ENCODE measurements at places on chromosomes 7 and 10.

DNA sequence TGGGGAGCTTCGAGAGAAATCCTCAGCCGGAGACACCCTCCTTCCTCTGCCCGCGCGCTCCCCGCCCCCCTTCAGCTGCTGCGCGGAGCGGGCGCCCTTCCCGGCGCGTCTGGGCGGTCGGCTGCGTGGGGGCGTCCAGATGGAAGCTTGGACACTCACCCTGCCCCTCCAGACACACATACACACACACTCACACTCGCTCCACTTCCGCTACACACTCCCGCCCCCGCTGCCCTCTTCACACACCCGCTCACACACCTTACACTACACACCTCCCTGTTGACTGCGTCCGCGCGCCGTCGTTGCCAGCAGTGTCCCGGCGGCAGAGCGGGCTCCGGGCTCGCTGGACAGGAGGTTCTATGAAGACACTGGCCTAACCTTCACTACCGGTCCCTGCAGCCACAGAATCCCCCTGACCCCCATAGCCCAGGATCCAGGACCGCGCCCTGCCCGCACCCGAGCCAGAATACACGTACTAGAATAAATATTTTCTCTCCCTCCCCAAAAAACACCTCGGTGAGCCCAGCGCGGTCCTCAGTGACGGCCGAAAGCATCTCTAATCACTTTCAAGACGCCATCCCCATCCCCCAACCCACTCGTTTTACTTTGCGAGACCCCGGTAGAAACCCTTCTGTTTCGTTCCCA, 1.1 kb upstream of the EGR2 start:
- DNase-seq, result peak; percentile 44

GRCh38 chr10:15230257-15230656, 61.8 kb upstream of the NMT2 start:
- DNase-seq, result no peak

DNA sequence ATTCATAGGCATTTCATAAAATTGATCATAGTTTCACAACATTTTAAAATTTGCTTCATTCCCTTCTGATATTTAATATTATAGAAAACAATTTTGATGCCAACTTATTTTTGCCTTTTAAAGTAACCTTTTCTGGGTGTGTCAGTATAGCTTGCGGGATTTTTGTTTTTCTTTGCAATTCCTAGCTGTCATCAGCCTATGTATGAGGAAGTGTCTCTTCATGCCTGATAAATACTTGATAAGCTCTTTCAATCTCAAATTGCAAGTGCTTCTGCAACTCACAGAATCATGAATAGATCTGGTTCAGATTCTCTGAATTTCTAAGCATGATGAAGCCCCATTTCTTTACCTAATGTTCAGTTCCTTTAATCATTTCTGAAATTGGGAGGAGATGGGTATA, 28.0 kb upstream of the ARHGAP21 start:
- DNase-seq, result no peak

DNA sequence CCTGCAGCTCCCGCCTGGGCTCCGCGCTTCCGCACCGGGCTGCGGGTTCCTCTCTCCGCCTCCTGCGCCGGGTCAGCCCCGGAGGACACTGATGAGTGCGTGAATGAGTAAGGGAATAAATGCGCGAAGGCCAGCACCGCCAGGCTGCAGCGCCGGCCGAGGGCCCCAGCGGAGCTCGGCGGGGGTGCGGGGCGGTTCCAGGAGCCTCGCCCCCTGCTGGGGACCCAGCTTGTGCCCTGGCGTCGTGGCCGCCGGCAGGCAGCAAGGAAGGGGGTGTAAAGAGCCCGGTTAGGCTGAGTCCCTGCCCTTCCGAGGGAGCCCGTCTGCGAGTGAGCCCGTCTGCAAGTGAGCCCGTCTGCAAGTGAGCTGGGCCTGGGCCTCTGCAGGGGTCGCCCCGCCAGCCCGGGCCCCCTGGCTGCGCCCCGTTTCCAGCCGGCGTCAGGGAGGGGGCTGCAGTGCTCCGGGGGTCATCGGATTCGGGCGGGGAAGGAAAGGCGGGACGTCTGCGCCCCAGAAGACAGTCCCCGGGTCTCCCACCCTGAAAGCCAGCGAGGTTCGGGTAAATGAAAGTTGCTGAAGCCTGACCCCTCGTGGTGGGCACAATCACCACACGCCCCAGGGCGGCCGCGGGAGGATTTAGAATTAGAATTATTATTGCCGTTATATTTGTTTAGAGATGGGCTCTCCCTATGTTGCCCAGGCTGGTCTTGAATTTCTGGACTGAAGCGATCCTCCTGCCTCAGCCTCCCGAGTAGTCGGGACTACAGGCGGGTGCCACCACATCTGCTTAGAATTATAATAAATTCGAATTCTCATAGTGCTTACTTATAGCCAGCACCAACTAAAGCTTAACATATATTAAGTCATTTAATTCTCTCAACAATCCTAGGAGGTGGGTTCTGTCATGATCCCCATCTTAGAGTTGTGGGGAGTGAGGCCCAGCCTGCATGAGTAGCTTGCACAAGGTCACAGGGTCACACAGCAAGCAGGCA, 8.6 kb upstream of the CRYGN start:
- peak; percentile 45 for DNase-seq

- DNase-seq, result peak; percentile 10
Measured at GRCh38 chr10:24518981-24519597, 204.6 kb downstream of the ARHGAP21 start.

DNA sequence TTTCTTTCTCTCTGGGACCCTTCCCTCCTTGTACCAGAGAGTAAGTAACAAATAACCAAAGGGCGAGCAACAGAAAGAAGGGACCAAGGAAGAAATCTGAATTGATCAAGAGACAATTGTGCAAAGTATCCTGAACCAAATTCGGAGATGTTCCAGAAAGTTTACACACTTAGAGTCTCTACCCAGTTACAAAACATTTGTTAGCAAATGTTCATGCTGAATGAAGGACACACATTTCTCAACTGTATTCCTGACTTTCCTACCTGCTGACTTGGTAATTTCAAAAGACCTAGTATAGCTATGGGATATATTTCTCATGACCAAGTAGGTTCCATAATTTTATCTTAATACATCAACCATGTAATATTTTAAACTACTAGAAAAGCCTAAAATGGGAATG, 37.4 kb downstream of the LYZL1 start:
- no peak for DNase-seq

GRCh38 chr7:149772956-149773434, 393 bp downstream of the ZNF467 start:
- no peak for DNase-seq

- DNase-seq, result peak; percentile 3
Measured at GRCh38 chr10:123287594-123288247, 133.5 kb downstream of the BUB3 start.

- DNase-seq, result no peak
Measured at GRCh38 chr10:59366290-59366689, 3.9 kb upstream of the FAM13C start.

DNA sequence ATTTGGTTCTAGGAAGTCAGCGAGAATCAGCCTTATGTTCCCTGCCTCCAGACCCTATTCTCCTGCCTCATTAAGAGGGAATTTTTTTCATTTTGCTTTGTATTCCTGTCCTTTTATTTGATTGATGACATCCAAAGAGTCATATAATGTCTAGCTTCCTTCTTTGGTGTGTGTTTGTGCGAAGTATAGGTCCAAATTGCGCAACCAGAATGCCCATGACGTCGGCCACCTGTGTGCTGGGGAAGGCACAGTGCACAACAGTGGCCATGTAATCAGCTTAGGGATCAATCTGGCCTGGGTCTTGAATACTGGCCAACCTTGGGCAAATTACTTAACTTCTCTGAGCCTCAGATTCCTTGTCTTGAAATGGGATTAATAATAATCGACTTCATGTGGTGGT, 206.2 kb downstream of the VTI1A start:
- no peak for DNase-seq

GRCh38 chr7:36280840-36281812, 108.5 kb upstream of the ANLN start:
- no peak for DNase-seq

DNA sequence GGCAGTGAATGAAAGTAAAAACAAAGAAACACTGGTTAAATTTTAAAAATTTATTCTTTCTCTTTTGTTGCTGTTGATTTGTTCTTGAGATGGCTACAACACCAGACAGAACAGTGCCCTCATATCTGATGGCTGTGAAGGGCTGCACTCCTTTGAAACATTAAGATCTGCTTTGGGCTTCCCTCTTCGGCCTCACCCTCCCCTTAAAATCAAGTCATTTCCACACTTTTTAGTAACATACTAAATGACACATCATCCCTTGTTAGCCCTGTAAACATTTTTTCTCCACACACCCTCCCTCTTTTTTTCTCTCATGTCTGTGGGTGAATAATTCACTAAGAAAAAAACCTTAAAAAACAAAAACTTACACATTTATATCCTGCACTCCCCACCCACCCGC, 16.4 kb downstream of the IRF5 start:
- DNase-seq, result no peak

GRCh38 chr7:16867328-16867727, 14.5 kb downstream of the AGR3 start:
- no peak for DNase-seq

- DNase-seq, result no peak
Measured at GRCh38 chr10:5971315-5971832, 6.0 kb downstream of the IL15RA start.

DNA sequence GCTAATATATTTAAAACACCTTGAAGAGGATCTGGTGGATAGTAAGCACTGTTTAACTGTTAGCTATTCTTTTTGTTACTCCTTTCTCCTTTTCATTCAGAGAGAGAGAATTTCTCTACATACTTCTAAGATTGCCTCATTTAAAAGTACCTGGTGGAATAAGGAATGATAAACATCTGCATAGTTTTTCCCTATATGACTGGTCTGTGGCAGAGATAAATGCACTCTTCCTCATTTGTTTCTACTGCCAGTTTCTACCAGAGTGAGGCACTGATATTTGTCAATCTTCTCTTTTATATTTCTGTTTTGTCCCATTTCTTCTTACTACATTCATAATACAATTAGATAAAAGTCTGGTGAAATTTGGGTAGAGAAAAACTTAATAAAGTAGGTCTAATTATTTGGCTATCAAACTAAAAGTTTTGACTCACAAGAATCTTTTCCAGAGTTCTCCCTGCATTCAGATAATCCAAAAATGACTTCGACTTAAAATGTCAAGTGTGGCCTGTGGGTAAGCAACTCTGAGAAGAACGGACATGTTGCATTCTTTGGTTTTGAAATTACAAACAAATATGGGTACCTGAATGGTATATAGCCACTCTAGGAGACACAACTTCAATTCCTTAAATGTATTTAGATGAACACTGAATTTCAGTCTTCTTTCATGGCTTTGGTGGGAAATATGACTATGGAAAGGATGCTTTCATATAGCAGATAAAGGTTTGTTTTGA, 38.8 kb downstream of the RNLS start:
- no peak for DNase-seq

- no peak for DNase-seq
Measured at GRCh38 chr10:29257106-29257783, 31.6 kb upstream of the LYZL1 start.

DNA sequence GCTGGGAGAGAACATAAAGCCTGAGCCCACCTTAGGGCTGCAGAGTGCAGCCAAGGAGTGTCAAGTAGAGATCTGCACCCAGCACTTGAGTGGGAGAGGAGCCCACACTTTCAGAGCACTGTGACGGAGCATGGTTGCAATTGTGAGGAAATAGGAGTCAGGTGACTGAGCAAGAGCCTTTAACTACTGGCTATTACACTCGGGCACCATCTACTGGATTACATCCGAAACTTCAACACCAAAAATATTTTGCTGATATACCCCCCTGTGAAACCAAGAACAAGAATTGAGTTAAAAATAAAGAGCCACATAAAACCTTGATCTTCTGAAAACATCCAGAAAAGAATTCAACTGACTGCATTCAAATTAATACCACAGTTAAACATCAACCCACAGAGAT, 657.9 kb downstream of the NXPH1 start:
- DNase-seq, result no peak

DNA sequence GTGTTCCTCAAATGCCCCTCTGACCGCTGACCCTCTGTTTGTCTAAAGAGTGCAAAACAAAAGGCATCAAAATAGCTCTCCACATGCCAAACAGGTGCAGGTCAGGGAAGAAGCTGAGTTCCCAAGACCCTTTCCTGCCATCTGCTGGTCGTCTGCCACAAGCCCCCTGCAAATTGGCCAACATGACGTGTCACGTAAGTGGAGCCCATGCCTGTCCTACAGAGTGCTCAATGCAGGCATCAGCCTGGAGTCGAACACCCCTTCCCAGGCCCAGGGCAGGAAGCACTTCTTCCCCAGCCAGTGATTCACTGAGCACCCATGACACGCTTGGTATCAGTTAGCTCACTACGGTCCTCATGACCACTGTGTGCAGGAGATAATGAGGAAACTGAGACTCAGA, 14.1 kb downstream of the TMEM72 start:
- DNase-seq, result no peak

GRCh38 chr10:21888959-21889358, 114.6 kb downstream of the DNAJC1 start:
- no peak for DNase-seq

DNA sequence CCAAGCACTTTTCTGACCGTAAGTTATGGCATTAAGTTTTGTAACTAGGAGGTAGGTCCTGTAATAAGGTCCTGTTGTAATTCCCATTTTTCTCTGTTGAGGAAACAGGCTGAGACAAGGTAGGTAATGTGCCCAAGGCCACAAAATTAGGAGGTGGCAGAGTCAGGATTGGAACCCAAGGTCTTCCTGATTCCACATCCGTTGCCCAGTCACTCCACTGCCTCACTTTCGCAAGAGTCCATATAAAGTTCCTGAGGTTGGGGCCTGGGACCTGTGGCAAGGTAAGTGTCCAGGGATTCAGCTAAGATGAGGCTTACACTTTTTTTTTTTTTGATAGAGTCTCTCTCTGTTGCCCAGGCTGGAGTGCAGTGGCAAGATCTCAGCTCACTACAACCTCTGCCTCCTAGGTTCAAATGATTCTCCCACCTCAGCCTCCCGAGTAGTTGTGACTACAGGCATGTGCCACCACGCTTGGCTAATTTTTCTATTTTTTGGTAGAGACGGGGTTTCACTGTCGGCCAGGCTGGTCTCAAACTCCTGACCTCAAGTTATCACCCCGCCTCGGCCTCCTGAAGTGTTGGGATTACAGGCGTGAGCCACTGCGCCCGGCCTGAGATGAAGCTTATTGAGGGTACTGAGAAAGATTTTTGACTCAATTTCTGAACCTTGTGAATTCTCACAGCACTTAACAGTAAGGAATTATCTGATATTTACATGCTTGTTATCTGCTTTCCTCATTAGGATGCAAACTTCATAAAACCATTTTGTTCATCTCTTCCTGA, 20.3 kb upstream of the GNA12 start:
- DNase-seq, result no peak

DNA sequence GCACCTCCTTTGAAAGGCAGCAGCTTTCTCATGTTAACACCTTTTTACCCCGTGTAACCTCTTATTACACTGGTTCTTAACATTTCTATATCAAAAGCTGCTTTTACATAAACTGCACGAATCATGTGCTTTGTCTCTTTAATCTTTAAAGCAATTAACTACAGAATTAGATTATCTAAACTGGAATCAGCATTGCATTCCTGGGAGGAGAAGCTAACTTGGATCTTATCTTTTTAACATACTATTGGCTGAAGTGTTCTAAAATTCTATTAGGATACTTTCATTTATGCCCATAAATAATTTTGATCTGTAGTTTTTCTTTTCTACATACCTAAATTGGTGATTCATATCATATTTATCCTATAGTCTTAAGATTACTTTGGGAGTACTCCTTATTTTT, 428.4 kb upstream of the IGFBP3 start:
- no peak for DNase-seq

Data from stimulated activated CD8-positive, alpha-beta memory T cell treated with anti-CD3 and anti-CD28 coated beads, Interleukin-7, amount 100 ng/mL, for 48 hours (primary cell).